NCI-H446 treated with DMSO at 0.1 percent for 48 hours (cell line): ENCODE measurements at places on chromosomes 5 and 9.

- no peak for DNase-seq
Measured at GRCh38 chr9:6415266-6415665, 2.3 kb downstream of the UHRF2 start.

DNA sequence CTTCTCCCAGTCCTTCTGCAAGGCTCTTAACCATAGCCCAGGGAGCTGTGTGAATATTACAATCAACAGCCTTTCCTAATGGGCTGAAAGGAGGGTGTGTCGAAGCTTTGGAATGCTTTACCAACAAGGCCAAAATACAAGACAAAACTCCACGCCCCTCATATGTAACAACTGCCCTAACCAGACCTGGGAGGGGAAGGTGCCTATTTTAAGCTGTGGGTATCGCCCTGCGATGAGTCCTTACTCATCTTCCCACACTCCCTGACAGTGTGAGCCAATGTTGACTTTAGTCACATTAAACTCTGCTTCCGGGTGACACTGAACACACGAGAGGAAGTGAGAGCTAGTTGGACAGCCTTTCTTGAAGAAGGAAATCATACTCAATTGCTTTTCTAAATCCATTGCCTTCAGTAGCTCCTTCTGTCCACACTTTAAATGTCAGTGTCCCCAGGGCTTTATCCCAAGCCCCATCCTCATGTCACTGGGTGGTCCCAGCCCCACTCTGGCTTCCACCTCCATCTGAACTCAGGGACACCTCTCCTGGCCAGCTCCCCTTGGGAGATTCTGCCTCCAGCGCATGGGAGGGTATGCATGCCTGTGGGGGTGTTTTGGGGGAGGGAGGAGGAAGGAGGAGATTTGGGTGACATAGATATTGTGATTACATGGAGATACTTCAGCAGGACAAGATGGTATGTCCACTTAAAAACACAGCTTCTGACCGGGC, 6.5 kb upstream of the TBC1D9B start:
- no peak for DNase-seq

GRCh38 chr9:32251539-32251938, 132.9 kb upstream of the ACO1 start:
- DNase-seq: peak; percentile 70

DNA sequence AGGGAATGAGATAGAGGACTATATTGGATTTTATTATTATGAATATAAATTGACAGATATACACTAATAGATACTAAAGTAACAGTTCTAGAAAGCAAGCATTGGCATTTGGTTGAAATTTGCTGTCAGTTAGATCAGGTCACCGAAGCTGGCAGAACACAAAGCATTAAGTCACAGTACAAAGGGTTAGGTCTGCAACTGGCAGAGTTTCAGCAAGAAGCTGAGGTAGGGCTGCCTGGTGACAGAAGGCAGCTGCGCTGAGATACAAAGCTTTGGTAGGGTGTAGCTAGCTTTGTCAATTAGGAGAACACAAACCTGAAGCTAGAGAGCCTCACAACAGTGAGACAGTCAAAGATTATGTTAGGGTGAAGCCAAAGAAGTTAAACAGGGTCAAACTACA, 6.3 kb upstream of the CSNK1G3 start:
- DNase-seq: no peak

GRCh38 chr9:1273859-1274258, 223.7 kb downstream of the DMRT2 start:
- DNase-seq: no peak

- no peak for DNase-seq
Measured at GRCh38 chr5:53416144-53416738, 64.2 kb upstream of the FST start.

DNA sequence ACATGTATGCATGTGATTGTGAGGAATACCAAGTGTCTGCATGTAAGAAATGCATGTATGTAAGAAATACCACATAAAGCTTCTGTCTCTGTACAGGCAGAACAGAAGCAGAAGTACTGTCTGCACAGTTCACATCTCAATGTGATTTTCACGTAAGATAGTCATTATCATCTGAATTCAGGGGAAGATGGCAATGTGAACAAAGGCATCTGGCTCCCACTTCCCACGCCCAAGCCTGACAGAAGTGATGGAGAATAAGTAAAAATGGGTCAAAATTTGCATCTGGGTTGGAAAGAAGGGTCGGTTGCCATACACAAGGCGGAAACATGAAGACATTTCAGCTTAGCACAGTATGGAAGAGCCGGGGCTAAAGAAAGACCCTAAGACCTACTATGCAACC, 71.7 kb downstream of the SUSD1 start:
- no peak for DNase-seq

GRCh38 chr5:98576275-98576674, 197.2 kb upstream of the RGMB start:
- no peak for DNase-seq
